Omental fat pad (tissue), 4 donors: ENCODE measurements at places on chromosomes 1 and 21. TPM values are rescaled to one million over a fixed set of nuclear protein-coding genes. Genes with fewer than 3 reads are reported as not detected.

The ADCY10 gene
- not detected for total RNA-seq

The ANKRD34A gene
- 0.32 TPM for total RNA-seq

The PALMD gene
- total RNA-seq, result 235 TPM

The COL6A1 gene
- total RNA-seq, result 451 TPM

The TAS1R3 gene
- 0.19 TPM for total RNA-seq

The KCNE2 gene
- total RNA-seq, result not detected

The RAB42 gene
- total RNA-seq, result 10.6 TPM

The CLCA1 gene
- not detected for total RNA-seq

The HYI gene
- 47.5 TPM for total RNA-seq

The SLC25A34 gene
- 1.6 TPM for total RNA-seq

The FAM78B gene
- 1.1 TPM for total RNA-seq

The ACTL8 gene
- not detected for total RNA-seq
